ENCODE measurements at places on chromosomes 3 and 15. TPM values are rescaled to one million over a fixed set of nuclear protein-coding genes. Genes with fewer than 3 reads are reported as not detected.

- no peak for DNase-seq
Observed at GRCh38 chr3:102136183-102136582, 286.9 kb downstream of the NFKBIZ start.

DNA sequence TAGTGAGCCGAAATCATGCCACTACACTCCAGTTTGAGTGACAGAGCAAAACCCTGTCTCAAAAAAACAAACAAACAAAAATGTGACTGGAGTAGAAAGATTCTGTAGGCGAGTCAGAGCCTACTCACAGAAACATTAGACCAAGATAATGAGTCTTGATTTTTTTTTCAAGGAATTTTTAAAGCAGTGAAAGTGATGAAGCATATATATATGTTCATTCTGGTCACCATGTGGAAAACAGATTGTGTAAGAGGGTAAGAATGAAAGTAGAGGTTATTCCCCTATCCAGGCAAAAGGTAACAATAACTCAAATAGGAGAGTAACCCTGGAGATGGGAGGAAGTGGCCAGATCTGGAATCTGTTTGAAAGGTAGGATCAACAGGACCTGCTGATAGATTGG, 26.2 kb upstream of the FHIT start:
- DNase-seq = no peak

DNA sequence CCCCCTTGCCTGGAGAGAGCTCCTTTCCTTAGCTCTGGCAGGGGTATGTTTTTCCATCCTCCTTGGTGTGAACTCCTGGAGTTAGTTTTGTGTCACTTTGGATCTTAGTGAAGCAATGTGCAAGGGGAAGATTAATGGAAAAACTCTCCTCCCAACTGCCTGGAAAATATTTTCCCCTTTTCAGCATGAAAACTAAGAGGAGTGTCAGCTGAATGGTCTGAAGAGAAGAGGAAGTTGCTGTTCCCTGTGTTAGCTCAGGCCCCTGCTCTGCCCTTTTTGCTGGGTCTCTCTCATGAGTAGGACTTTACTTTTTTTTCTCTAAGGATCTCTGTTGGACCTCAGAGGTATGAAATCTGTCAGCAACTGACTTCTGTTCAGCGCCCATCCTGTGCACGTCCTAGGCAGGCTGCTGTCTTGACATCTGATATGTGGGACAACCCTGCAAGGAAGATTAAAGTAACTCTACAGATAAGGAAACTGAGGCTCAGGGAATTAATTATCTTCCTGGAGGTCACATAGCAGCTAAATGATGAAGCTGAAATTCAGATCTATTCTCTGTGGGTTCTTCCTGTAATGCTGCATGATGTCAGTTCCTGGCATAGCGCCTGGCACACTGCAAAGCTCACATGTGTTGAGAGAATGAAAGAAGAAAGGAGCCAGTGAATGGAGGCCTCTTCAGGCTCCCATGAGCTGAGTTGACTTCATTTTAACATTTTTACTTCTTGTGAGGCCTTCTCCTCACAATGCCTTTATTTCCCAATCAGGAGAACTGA, 109.7 kb upstream of the GALNT15 start:
- peak; percentile 80 for DNase-seq

DNA sequence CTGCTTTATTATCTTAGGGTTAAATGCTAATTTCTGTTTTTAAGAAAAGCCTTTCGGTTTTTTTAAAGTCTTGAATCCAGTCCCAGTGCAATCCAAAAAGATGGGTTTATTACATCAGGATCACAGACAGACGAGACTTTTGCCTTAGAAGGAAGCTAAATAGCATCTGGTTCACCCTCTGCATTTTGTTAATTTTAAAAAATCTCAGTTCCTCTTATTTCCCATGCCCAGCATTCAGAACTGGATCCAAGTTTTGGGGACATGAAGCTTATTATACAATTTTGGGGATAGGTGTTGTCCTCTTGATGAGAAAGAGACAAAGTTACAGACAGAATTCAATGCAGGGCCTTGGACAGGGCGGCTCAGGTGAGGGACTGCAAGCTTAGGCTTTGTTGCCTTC, 181.5 kb upstream of the LYSMD4 start:
- no peak for DNase-seq

DNA sequence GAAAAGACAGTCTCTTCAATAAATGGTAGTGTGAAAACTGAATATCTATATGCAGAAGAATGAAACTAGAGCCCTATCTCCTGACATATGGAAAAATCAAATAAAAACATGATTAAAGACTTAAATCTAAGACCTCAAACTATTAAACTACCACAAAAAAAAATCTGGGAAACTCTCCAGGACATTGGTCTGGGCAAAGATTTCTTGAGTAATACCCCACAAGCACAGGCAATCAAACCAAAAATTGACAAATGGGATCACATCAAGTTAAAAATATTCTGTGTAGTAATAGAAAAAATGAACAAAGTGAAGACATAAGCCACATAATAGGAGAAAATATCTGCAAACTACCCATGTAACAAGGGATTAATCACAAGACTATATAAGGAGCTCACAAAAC, 286.4 kb downstream of the TBC1D5 start:
- no peak for DNase-seq

GRCh38 chr3:156826144-156826895, at the start of gene LEKR1:
Gene LEKR1, plus strand, starts transcription at chr3:156826353. Its CDS starts 2,977 bp downstream, at chr3:156829330.
- DNase-seq = peak; percentile 82

- no peak for DNase-seq
Observed at GRCh38 chr3:9569054-9569453, 15.4 kb upstream of the LHFPL4 start.

DNA sequence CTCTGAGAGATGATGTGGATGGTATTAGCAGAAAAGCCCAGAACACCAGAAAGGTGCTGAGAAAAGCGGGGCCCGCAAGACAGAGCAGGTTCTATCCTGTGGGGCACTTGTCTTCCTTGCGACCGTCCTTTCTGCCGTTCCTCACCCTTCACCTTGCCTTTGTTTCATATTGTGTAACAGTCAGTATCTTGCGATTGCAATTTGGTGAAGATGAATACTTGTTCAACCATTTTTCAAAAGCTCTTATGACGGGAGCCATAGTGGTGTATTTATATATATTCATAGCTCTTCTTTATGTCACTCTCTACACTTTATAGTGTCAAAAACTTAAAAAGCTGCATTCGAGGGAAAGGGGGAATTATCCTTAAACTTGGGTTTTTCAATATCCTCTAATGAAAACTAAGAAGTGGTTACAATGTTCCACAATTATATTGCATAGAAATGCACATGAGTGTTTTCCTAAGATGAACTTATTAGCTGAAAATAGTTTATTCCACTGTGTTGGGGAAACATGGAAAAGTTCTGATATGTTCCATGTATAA, 797 bp downstream of the MAP3K13 start:
- DNase-seq = no peak

Gene TM6SF1
- total RNA-seq = 1.7 TPM

Gene IGF2BP2
- total RNA-seq = 2.9 TPM

Gene C3orf18
- 20.9 TPM for total RNA-seq

Gene FBXO40
- total RNA-seq = not detected

Gene EFCAB12
- not detected for total RNA-seq

Gene GHRL
- 7.9 TPM for total RNA-seq

Gene FOXP1
- total RNA-seq = 122 TPM
